Colonic mucosa (tissue), 4 donors: ENCODE measurements at places on chromosomes 2 and 18. TPM values are rescaled to one million over a fixed set of nuclear protein-coding genes. Genes with fewer than 3 reads are reported as not detected.

EMILIN2 gene
- 17.0 TPM for total RNA-seq

DNA sequence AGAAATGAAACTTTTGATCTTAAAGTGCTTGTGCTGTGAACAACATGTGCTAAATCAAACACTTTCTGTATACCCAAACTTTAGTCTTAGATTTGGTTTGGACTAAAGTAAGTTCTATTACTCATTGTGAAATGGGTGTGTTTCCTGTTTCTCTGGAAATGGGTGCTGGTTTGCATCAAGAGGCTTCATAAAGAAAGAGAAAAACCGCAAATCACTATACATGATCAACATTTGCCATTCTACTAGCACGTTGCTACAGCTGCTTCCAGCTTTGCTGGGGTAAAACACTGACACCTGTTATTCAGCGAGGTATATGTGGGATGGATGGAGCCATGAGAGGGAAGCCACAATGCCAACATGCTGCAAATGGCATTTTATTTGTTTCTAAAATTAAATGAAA is 547.0 kb upstream of the ACVR2A start:
- no peak for DNase-seq
- H3K4me1 ChIP-seq, result no peaks in the 10 kb centered on the region
- no peaks in the 10 kb centered on the region for H3K27me3 ChIP-seq
- no peak overlapping the region for H3K27ac ChIP-seq

- no peaks in the 10 kb centered on the region for H3K36me3 ChIP-seq
- DNase-seq, result no peak
- H3K4me3 ChIP-seq, result no peak overlapping the region
- no peak overlapping the region for H3K27ac ChIP-seq
- H3K27me3 ChIP-seq, result no peaks in the 10 kb centered on the region
- H3K4me1 ChIP-seq, result no peaks in the 10 kb centered on the region
Measured at GRCh38 chr2:164761737-164762460, 79.7 kb downstream of the COBLL1 start.

DNA sequence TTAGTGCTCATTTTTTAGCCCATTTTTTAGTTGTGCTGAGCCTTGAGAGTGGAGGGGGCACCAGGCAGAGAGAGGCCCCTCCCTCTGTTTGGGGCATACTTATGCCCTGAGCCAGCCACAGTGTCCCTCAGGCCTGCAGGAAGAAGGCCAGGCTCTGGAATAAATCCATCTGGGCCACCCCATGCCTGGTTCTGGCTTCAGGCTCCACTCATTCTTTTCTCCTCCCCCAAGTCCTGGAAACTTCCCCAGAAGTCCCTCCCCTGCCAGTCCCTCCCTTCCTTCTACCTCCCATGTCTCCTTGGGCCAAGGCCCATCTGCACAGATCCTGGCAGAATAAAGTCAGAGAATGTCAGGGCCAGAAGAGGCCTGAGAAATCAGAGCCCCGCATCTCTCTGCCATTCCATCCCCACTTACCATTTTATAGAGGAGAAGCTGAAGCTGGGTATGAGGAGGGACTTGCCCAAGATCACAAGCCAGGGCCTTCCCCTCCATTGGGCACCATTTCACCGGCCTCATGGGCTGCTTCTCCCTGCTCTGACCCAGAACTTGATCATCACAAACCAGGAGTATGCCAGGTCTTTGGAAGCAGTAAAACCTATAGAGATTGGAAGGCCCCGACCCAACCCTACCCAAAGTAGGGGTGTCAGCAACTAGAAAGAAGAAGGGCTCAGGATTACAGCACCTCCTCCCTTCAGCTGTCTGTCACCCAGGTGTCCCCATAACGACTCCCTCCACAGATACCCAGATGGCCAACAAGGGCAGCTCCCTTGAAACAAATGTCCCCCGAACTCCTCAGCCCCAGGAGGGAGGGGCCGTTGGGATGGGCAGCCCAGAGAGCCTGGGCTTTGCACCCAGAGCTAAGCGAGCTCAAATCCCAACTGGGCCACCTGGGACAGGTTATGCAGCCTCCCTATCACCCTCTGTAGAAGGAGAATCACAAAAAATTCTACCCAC is 108.4 kb downstream of the POLR1A start:
- DNase-seq, result no peak
- H3K27me3 ChIP-seq, result no peaks in the 10 kb centered on the region
- H3K4me3 ChIP-seq, result no peak overlapping the region

DNA sequence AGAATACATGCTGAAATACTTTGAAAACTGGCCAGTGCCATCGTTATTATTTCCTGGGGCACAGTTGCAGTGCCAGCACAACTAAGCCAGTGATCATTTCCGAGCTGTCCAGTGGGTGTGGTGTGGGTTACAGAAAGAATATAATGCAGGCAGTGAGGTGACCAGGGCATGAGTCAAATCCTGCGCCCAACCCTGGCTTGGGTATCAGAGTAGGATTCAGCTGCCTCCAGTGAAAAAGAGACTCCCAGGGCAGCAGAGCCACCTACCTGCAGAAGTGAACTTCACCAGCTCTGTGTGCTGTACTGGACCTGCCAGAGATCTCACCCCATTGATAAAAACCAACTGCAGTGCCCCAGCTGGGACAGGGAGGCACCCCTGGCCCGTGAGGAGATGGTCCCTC is 18.0 kb downstream of the SLC9A2 start:
- DNase-seq, result peak; percentile 75
- H3K4me1 ChIP-seq, result peaks cover 6% of the 10 kb centered on the region
- peak overlapping the region; percentile 92 for H3K27ac ChIP-seq
- H3K4me3 ChIP-seq, result no peak overlapping the region

- no peaks in the 10 kb centered on the region for H3K4me1 ChIP-seq
- no peak for DNase-seq
- no peaks in the 10 kb centered on the region for H3K36me3 ChIP-seq
- H3K4me3 ChIP-seq, result no peak overlapping the region
- no peaks in the 10 kb centered on the region for H3K27me3 ChIP-seq
Measured at GRCh38 chr18:75618146-75618545, 190.6 kb upstream of the SMIM21 start.

DNA sequence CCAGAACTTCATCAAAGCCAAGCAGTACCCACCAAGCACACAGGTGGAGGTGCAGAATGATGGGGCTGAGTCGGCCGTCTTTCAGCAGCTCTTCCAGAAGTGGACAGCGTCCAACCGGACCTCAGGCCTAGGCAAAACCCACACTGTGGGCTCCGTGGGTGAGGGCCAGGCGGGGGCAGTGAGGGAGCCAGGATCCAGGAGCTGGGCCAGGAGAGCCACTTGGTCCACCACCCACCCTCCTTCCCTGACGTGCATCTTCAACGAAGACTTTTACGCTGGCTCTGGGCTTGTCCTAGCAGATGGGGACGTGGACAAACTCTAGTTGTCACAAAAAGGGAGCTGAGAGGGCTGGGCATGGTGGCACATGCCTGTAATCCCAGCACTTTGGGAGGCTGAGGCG is 11.8 kb downstream of the VIL1 start:
- no peak overlapping the region for H3K27ac ChIP-seq
- H3K36me3 ChIP-seq, result no peaks in the 10 kb centered on the region
- DNase-seq, result no peak
- H3K4me3 ChIP-seq, result no peak overlapping the region
- no peaks in the 10 kb centered on the region for H3K27me3 ChIP-seq
- H3K4me1 ChIP-seq, result no peaks in the 10 kb centered on the region

DNA sequence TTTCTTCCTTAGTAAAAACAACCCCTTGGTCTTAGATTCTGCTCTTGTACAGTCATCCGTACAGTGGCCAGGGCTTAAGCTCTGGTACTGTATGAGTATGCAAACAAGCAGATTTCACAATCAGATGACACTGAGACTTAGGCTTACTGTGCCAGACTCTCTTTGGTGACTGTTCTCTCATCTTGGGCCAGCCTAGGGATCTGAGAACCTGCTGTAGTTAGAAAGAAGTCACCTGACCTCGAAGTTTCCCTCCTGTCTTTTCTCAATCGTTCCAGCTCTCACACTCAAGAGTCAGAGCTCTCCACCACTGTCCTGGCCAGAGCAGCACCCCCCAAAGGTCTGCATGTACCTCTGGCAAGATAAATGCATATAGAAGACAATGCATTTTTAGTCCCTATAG is 63.2 kb downstream of the ZEB2 start:
- no peak overlapping the region for H3K27ac ChIP-seq
- no peak overlapping the region for H3K4me3 ChIP-seq
- H3K27me3 ChIP-seq, result peaks cover 8% of the 10 kb centered on the region
- H3K36me3 ChIP-seq, result no peaks in the 10 kb centered on the region
- no peak for DNase-seq

- DNase-seq, result no peak
- peak overlapping the region; percentile 49 for H3K27ac ChIP-seq
- no peak overlapping the region for H3K4me3 ChIP-seq
- no peaks in the 10 kb centered on the region for H3K27me3 ChIP-seq
- H3K36me3 ChIP-seq, result no peaks in the 10 kb centered on the region
- peaks cover 7% of the 10 kb centered on the region for H3K4me1 ChIP-seq
Measured at GRCh38 chr2:8501061-8501720, 180.7 kb upstream of the ID2 start.

DNA sequence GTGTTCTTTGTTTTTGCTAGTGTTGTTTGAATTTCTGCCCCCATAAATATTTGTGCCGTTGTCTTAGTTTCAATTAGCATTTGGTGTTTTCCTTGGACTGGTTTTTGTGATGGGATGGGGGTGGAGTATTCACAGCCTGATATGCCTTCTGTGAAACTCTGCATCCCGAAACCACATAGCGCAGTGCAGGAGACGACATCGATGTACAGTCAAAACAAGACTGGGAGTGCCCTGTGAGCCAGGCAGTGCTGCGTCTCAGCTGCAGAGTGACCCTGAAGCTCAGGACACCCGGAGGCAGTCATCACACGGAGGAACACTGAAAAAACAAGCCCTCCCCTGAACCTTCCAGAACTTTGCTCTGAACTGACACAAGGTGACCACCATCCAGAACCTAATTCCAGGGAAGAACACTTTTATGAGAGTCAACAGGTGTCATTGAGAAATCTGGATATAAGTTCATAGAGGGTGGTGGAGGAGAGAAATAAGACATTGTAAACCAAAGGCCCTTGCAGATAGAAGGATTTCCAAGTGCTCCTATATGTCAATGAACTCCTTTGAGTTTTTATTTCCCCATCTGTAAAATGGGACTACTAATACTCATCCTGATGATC is 61.2 kb upstream of the CABLES1 start:
- H3K4me1 ChIP-seq, result no peaks in the 10 kb centered on the region
- H3K4me3 ChIP-seq, result no peak overlapping the region
- DNase-seq, result no peak
- H3K36me3 ChIP-seq, result no peaks in the 10 kb centered on the region

IL36RN gene
- total RNA-seq, result not detected

GRCh38 chr2:28950941-28951630 is 30.0 kb upstream of the TOGARAM2 start:
- H3K4me1 ChIP-seq, result peaks cover 6% of the 10 kb centered on the region
- no peak overlapping the region for H3K4me3 ChIP-seq
- DNase-seq, result no peak
- H3K27ac ChIP-seq, result no peak overlapping the region
- H3K27me3 ChIP-seq, result no peaks in the 10 kb centered on the region

VWA3B gene
- 1.8 TPM for total RNA-seq

PRKAG3 gene
- total RNA-seq, result not detected

HOXD4 gene
- total RNA-seq, result 3.6 TPM

MRO gene
- total RNA-seq, result 0.21 TPM

- H3K4me3 ChIP-seq, result no peak overlapping the region
- no peaks in the 10 kb centered on the region for H3K27me3 ChIP-seq
- no peaks in the 10 kb centered on the region for H3K4me1 ChIP-seq
- no peaks in the 10 kb centered on the region for H3K36me3 ChIP-seq
- H3K27ac ChIP-seq, result no peak overlapping the region
Measured at GRCh38 chr18:36912887-36913286, 84.0 kb downstream of the KIAA1328 start.

DNA sequence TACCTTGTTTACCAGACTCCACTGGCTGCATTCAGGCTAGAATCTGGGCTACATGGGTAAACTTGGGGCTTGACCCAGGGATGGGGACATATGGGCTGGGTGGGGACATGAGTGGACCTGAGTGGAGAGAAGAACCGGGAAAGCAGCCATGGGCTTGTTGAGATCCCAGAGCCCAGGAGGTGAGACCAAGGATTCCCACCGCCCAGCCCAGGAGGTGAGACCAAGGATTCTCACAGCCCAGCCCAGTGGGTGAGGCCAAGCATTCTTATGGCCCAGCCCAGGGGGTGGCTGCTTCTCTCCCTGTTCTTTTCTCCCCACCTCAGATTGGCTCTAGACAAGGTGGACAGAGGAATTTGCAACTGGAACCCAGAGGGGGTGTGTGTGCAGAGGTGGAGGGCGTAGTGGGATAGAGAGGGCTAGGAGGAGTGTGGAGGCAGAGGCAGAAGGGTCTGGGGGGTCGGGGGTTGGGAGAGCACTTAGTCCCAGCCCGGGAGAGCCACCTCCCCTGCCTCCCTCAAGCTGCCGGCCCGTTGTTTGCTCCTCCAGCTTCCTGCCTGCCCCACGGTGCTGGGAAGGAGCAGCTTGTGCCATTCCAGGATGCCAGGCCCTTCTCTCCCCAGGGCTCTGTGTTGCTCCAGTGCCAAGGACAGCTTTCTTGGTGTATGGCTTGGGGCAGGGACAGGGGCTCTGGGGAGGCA is 25.6 kb downstream of the GLI2 start:
- H3K36me3 ChIP-seq, result no peaks in the 10 kb centered on the region
- H3K4me1 ChIP-seq, result no peaks in the 10 kb centered on the region
- no peak overlapping the region for H3K4me3 ChIP-seq

- H3K4me3 ChIP-seq, result no peak overlapping the region
- no peaks in the 10 kb centered on the region for H3K27me3 ChIP-seq
- H3K36me3 ChIP-seq, result no peaks in the 10 kb centered on the region
Measured at GRCh38 chr2:128639120-128639477, 320.4 kb upstream of the HS6ST1 start.

PNKD gene
- total RNA-seq, result 136 TPM

GRCh38 chr2:170747921-170748320 is 22.3 kb upstream of the ERICH2 start:
- no peak for DNase-seq
- no peak overlapping the region for H3K27ac ChIP-seq
- H3K4me1 ChIP-seq, result no peaks in the 10 kb centered on the region
- no peaks in the 10 kb centered on the region for H3K27me3 ChIP-seq

DNA sequence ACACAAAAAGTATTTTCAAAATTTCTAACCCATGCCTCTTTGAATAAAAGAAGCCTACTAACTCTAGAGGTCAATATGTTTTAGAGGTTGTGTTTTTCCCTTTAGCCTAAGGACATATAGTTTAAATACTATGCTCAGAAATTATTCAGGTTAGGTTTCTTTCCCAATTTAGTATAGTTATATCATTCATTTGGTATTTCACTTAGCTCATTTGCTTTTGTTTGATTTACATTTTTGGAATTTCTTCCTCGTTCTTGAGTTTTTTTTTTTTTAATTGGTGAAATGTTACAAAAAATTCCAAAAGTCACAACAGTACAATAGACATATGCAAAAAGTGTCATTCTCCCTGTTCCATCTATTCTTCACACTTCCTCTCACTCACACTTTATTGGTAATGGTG is 371.3 kb upstream of the TNP1 start:
- H3K27me3 ChIP-seq, result no peaks in the 10 kb centered on the region
- H3K4me3 ChIP-seq, result no peak overlapping the region
- H3K27ac ChIP-seq, result no peak overlapping the region
- no peak for DNase-seq

- H3K4me1 ChIP-seq, result no peaks in the 10 kb centered on the region
- no peak for DNase-seq
- H3K4me3 ChIP-seq, result no peak overlapping the region
- H3K27ac ChIP-seq, result no peak overlapping the region
Measured at GRCh38 chr18:75111760-75112159, 97.2 kb downstream of the PTGR3 start.

ATP6V1B1 gene
- not detected for total RNA-seq

GRCh38 chr18:11159844-11160243 is 10.5 kb upstream of the PIEZO2 start:
- DNase-seq, result no peak
- H3K4me1 ChIP-seq, result no peaks in the 10 kb centered on the region
- no peak overlapping the region for H3K4me3 ChIP-seq
- no peaks in the 10 kb centered on the region for H3K36me3 ChIP-seq

MOGAT1 gene
- not detected for total RNA-seq

GRCh38 chr18:28594034-28594433 is 417.1 kb upstream of the CDH2 start:
- no peaks in the 10 kb centered on the region for H3K27me3 ChIP-seq
- no peaks in the 10 kb centered on the region for H3K4me1 ChIP-seq
- DNase-seq, result no peak
